ENCODE measurements at places on chromosomes 13 and 19. TPM values are rescaled to one million over a fixed set of nuclear protein-coding genes. Genes with fewer than 3 reads are reported as not detected.

GRCh38 chr19:917323-918151 is at the start of gene KISS1R:
KISS1R (plus strand) TSS chr19:917333; CDS start chr19:917503, 170 bp downstream.
- H3K36me3 ChIP-seq, result no peaks in the 10 kb centered on the region
- no peak within 1 kb of the TSS for H3K27ac ChIP-seq
- peak within 1 kb of the TSS; percentile 33 for H3K4me3 ChIP-seq
- peaks cover 22% of the 10 kb centered on the region for H3K4me1 ChIP-seq
- peaks cover 37% of the 10 kb centered on the region for H3K27me3 ChIP-seq

DNA sequence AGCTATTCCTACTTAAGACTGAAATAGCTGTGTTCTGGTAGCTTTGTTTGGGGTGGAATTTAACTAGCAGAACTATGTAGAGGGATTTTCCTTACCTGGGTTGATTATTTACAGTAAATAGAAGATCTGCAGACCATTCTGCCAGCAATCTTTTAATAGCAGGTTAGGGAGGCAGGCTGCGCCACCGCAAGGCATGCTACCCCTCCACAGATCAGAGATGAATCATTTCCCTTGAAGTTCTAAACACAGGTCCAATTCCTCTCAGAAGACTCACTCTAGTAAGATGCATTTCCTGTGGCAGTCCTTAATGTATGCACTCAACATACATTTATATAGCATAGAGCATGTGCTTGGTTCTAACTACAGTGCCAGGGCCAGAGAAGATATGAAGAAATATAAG is 109.0 kb downstream of the TNFRSF19 start:
- no peak overlapping the region for H3K4me3 ChIP-seq
- no peaks in the 10 kb centered on the region for H3K4me1 ChIP-seq
- DNase-seq, result no peak
- H3K36me3 ChIP-seq, result no peaks in the 10 kb centered on the region
- H3K27me3 ChIP-seq, result peaks cover 10% of the 10 kb centered on the region

- H3K27me3 ChIP-seq, result no peaks in the 10 kb centered on the region
- H3K36me3 ChIP-seq, result no peaks in the 10 kb centered on the region
- no peak overlapping the region for H3K4me3 ChIP-seq
- H3K4me1 ChIP-seq, result no peaks in the 10 kb centered on the region
- no peak overlapping the region for H3K27ac ChIP-seq
Observed at GRCh38 chr19:6011206-6011605, 33.3 kb upstream of the RANBP3 start.

DNA sequence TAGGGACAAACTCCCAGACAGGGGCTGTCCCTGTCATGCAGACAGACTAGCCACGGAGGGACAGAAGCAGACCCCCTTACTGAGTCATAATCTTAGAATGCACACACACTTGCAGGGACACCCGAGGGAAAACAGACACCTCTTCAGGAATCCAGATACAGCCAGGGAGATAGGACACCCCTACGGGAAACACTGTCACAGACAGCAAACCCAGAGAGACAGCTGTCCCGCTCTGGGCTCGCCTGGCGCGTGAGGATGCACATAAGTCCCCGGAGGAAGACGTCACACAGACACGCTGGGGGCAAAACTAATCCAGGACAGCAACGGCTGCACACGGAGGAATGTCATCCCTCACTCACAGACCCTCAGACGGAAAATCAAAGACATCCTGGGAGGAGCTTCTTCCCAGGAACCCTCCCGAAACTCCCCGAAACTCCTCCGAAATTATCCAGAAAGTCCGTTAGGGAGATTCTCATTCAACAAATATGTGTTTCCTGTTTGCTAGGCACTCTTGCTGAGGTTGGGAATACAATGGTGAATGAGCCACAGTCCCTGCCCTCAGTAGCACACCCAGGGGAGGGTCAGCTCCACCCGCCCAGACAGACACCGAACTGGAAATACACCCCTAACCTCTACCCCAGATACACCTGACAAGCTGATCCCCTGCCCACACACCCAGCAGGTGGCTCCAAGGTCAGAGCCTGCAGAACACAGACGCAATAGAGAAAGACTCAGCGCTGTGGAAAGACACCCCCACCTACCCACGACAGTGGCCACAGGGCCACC is 15.2 kb upstream of the TOMM40 start:
- H3K27me3 ChIP-seq, result no peaks in the 10 kb centered on the region
- DNase-seq, result no peak
- H3K4me1 ChIP-seq, result no peaks in the 10 kb centered on the region
- H3K4me3 ChIP-seq, result no peak overlapping the region
- no peak overlapping the region for H3K27ac ChIP-seq

SMAD9 gene
- total RNA-seq, result 23.3 TPM

COL5A3 gene
- total RNA-seq, result 6.8 TPM

YJU2 gene
- 34.7 TPM for total RNA-seq

FGF9 gene
- 0.21 TPM for total RNA-seq

Data from A673 (cell line).